ENCODE measurements at places on chromosomes 2 and 18. TPM values are rescaled to one million over a fixed set of nuclear protein-coding genes. Genes with fewer than 3 reads are reported as not detected.

The CDK15 gene
- 3.9 TPM for total RNA-seq

DNA sequence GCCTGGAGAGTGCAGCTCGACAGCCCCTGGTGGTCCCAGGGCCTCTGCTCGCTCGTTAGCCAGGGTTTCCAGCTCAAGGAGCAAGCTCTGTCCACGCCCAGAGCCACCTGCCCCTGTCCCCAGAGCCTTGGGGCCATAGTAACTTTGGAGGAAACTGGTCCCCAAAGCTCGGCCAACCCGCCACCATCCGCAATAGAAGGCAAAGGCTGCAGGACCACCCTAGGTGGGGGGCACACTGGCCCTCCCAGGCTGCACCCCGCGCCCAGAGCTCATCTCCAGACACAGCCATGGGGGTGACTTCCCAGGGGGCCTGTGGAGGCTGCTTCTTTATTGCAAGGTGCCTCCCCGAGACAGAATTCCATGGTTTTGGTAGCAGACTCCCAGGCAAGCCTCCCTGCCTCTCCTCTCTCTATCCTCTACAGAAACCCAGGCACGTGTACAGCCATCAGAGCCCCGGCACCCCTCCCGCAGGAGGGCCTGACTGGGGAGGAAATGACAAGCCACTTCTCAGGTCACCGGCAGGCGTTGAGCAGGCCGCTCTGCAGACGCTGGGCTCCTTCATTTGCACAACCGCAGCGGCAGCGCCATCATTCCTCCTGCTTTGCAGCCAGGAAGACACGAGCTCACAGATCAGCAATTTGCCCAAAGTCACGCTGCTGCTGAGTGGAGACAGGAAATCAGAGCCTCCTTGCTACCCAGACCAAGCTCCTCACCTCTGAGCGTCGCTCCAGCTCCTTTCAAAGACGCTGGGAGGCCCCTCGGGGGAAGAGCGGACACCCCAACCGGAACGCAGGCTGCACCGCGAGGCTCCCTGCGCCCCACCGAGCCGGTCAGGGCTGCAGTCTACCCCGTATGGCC, 80.2 kb downstream of the NDUFA10 start:
- no peaks in the 10 kb centered on the region for H3K36me3 ChIP-seq
- no peak overlapping the region for H3K4me3 ChIP-seq
- no peak for DNase-seq
- peaks cover 27% of the 10 kb centered on the region for H3K4me1 ChIP-seq

DNA sequence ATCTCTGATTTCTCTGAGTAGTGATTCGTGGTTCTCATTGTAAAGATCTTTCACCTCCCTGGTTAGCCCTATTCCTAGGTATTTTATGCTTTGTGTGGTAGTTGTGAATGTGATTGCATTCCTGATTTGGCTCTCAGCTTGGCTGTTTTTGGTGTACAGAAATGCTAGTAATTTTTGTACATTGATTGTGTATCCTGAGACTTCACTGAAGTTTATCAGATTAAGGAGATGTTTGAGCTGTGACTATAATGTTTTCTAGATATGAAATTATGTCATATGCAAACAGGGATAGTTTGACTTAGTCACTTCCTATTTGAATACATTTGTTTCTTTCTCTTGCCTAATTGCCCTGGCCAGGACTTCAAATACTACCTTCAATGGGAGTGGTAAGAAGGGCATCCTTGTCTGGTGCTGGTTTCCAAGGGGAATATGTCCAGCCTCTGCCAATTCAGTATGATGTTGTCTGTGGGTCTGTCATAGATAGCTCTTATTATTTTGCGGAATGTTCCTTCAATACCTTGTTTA, 251.9 kb upstream of the ZNF804A start:
- H3K4me3 ChIP-seq: no peak overlapping the region
- no peak for DNase-seq
- H3K4me1 ChIP-seq: no peaks in the 10 kb centered on the region
- no peaks in the 10 kb centered on the region for H3K36me3 ChIP-seq

GRCh38 chr2:180715044-180715443, 265.4 kb upstream of the UBE2E3 start:
- H3K27me3 ChIP-seq: no peaks in the 10 kb centered on the region
- no peak overlapping the region for H3K4me3 ChIP-seq
- H3K4me1 ChIP-seq: no peaks in the 10 kb centered on the region
- H3K27ac ChIP-seq: no peak overlapping the region
- no peaks in the 10 kb centered on the region for H3K36me3 ChIP-seq

DNA sequence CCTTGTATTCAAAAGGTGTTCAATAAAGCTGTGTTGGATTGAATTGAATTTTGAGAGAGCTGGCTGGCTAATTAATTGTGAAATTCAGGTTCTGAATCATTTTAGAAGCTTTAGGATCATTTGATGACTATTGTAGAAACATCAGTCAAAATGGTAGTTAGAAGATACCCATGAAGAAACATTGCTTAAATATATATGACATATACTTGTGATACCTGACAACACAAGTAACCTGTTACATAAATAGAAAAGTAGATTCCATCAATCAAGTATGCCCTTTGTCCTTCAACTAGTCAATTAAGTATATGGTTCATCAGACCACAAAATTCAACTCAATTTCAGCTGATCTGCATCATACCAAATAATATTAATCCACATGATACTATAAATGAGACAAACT, 185.6 kb downstream of the PID1 start:
- no peak overlapping the region for H3K27ac ChIP-seq
- no peaks in the 10 kb centered on the region for H3K36me3 ChIP-seq
- peaks cover 11% of the 10 kb centered on the region for H3K4me1 ChIP-seq
- H3K4me3 ChIP-seq: no peak overlapping the region
- no peaks in the 10 kb centered on the region for H3K27me3 ChIP-seq
- no peak for DNase-seq

GRCh38 chr2:120424274-120424796, 78.4 kb downstream of the INHBB start:
- peaks cover 28% of the 10 kb centered on the region for H3K27me3 ChIP-seq
- DNase-seq: no peak
- no peak overlapping the region for H3K27ac ChIP-seq
- H3K36me3 ChIP-seq: no peaks in the 10 kb centered on the region
- H3K4me1 ChIP-seq: no peaks in the 10 kb centered on the region

Measured in esophagus muscularis mucosa (tissue), 4 donors.